ENCODE measurements at places on chromosomes 13 and 19.

DNA sequence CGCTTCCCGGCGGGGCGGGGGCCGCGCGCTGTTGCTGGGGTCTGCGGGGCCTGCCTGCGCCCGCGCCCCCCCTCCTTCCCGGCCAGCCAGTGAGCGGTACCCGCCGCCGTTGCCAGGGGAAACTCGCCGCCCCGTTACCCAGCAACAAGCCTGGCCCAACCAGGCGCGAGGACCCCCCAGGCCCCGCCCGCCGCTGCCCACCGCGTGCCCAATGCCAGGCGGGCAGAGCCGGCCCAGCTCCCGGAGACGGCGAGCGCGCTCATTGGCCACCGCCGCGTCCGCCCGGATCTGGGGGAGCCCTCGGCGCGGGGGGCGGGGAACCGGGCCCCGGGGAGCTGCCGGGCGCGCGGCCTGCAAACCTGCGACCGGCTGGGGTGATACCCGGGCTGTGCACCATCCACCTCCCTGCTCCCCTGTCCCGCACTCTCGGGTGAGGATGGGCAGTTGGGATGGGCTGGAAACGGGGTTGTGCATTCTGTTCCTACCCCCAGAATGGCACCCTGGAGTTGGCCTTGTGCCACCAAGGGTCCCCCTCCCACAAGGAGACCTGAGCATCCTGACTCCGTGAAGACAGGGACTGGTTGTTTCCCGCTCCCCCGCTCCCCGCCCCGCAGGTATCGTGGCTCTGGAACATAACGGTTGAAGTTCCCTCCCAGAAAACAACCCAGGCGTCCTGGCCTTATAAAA lies 8.8 kb upstream of the BBC3 start:
- peak; percentile 38 for DNase-seq

- DNase-seq, result peak; percentile 67
Measured at GRCh38 chr19:17205237-17206140, 9.7 kb upstream of the USE1 start.

GRCh38 chr13:90839061-90839460 lies 508.4 kb upstream of the MIR17HG start:
- DNase-seq, result no peak

GRCh38 chr13:113889467-113889866 lies 25.6 kb upstream of the GAS6 start:
- DNase-seq, result no peak

DNA sequence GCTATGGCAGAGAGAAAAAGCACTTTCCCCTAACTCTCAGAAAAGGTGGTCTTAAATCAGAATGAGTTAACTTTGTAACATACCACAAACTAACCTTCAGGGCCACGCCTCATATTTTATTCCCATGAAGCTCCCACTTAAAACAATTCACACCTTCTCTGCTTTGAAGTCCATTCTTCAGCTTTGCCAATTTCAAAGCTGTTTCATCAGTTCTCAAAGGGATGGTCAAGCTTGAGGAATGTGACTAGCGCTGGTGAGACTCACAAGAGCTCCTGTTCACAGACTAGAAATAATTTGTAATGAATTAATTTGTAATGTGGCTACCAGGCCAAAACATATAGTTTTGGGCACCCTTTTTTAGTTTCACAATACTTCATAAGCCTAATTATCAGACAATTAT lies 68.2 kb downstream of the STK24 start:
- DNase-seq, result no peak

DNA sequence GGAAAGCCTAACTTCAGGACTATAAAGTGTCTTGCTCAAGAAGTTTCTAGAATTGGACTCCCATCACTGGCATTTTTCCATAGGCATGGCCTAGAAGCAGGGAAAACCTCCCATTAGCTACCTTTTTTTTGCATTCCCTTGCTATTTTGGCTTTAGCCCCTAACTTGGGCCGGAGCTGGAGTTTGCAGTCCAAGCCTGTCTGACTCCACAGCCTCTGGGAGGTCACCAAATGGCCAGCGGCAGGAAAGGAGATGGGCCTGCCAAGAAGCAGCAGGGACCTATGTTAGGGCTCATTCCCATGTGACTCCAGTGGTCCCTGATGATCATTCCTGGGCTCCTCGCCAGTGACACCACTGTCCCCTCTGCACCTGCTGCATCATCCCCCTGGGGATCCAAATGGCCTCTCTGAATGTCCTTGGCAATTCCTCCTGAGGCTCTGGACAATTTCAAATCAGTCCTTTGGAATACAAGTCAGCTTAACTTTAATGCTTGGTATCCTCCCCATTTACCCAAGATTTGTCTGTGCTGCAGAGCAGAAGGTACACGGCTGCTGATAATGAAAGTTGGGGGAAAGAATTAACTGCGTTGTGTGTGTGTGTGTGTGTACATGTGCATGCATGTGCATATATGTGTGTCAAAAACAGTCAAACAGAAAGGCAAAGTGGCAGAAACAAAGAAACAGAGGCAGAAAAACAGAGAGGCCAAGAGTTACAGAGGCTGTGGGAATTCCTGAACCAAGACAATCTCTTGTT lies 69.8 kb upstream of the SERP2 start:
- no peak for DNase-seq

- DNase-seq, result no peak
Measured at GRCh38 chr13:46672338-46673090, 119.5 kb downstream of the LRCH1 start.

DNA sequence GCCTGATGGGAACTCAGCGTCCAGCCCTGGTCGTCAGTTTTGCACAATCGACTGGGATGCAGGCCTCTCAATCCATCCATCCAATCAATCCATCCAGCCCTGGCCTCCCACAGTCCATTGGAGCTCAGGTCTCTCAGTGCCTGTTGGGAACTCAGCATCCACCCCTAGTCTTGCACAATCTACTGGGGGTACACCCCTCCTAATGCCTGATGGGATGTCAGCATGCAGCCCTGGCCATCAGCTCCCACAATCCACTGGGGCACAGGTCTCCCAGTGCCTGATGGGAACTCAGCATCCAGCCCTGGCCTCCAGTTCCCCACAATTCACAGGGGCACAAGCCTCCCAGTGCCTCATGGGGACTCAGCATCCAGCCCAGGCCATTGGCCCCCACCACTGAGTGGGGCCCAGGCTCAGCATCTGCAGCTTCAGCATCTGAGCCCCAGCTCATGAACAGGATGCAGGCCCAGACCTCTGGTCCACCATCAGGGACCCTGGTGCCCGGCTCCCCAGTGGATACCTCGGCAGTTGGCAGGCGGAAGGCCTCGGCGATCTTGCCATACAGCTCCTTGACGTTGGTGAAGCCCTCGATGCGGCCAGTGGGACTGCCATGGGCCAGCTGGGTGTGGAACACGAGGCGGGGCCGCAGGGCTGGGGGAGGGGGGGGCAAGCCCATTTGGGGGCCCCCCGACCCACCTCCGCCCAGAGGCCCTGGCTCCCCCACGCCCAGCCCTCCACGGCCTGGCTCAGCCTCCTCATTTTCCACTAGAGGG lies 7.2 kb upstream of the PTGER1 start:
- no peak for DNase-seq

- DNase-seq, result peak; percentile 94
Measured at GRCh38 chr19:3434630-3435553, 45.4 kb downstream of the SMIM24 start.

DNA sequence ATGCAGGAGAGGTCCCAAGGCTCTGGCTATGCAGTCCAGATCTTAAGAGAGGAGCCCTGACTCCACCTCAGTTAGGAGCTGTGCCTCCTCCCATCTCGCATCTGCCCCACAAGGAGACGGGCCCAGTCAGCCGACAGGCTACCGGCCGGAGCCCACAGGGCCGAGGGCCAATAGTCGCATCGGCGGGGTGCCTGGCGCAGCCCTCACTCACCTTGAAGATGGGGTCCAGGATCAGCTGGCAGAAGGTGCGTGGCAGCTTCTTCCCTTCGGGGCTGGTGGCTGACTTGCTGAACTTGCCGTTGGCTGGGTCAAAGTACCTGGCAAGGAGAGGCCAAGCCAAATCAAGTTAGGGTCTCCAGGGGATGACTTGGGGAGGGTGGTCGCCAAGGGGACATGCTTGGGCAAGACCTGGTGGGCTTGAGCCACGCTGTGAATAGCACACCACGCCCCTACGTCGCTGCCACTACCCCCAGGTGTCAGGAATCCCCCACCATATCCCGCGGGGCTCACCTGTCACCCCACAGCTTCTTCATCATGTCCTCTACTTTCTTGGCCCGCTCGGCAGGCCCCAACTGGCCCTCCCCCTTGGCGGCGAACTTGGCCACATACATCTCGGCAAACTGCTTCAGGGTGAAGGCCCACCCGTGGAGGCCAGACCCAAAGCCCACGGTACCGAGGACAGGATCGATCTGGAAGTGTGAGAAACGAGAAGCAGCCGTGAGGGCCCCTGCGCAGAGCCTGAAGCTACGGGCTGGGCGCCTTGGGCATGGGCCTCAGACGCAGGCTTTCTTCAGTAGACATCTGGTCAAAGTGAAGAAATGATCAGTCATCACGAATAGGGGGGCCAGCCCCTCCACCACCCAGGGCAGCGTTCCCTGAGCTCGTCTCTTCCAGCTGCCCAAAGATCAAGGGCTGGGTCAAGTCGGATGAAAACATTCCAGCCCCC lies 3.3 kb downstream of the EEF2 start:
- no peak for DNase-seq

DNA sequence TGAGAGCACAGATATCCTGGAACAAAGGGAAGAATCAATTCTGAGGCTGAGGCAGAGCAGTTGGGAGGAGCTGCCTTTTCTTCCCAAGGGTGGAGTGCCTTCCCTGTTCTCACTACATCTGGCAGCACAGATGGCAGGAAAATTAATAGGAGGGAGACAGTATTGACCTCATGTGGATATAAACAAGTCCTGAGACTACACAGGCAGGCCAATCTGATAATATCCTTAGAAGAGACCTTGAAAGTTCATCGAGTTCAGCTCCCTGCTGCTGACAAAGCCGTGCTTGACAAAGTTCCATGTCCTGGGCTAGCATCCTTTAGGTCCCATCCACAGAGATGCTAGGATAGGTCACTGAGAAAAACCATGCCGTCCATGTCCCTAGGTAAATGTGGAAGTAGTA lies 1451.5 kb downstream of the EFNB2 start:
- DNase-seq, result no peak

- no peak for DNase-seq
Measured at GRCh38 chr13:113342820-113343691, 20.9 kb downstream of the GRTP1 start.

- no peak for DNase-seq
Measured at GRCh38 chr13:104065328-104065727, 999.1 kb upstream of the SLC10A2 start.

DNA sequence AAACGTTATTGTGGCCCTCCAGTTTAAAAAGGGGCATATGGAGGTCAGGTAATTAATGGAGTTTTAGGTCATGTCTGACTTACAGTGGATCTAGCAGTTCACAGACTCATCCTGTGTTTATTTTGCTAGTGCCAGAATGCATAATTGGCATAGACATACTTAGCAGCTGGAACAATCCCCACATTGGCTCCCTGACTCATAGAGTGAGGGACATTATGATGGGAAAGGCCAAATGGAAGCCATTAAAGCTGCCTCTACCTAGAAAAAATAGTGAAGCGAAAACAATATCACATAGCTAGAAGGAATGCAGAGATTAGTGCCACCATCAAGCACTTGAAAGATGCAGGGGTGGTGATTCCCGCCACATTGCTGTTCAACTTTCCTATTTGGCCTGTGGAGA lies 610.7 kb downstream of the SLITRK5 start:
- no peak for DNase-seq

DNA sequence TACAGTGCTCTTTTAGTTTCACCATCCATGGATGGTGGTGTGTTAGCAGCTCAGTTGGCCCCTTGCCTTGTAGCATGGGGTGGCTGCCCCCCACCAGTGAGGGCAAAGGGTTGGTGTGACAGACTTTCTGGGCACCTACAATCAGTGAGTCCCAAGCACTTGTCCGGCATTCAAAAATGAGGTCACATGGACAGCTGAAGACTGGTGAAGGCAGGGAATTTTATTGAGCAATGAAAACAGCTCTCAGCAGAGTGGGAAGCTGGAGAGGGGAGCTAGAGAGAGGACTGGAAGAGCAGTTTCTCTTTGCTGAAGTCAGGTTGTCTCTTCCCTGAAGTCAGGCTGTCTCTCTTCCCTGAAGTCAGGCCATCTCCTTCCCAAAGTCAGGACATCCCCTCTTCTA lies 1053.2 kb downstream of the SLITRK1 start:
- DNase-seq, result no peak

DNA sequence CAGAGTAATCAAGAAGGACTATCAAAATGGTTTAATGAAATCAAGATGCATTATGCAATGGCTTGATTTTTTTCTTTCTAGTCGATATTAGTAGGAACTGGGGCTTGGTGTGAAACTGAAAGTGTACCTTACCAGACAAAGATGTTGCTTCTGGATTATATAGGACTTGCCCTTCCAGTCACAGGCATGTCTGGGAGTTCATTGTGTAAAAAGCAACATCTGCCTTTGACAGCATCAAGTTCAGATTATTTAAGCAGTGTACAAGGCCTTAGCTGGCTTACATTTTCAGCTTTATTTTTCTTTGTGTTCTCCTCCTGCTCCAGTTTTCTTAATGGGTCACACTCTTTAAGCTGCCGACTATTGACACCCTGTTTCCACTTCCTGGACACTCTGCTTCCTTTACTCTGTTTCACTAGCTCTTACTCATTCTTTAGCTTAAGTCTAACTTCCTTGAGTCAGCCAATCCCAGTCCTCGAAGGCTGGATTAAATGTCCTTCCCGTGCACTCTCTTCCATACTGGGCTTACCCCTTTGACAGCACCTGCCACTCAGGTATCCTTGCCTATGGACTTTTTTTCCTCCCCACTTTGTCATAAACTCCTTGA lies 29.4 kb upstream of the OLFM4 start:
- DNase-seq, result no peak

DNA sequence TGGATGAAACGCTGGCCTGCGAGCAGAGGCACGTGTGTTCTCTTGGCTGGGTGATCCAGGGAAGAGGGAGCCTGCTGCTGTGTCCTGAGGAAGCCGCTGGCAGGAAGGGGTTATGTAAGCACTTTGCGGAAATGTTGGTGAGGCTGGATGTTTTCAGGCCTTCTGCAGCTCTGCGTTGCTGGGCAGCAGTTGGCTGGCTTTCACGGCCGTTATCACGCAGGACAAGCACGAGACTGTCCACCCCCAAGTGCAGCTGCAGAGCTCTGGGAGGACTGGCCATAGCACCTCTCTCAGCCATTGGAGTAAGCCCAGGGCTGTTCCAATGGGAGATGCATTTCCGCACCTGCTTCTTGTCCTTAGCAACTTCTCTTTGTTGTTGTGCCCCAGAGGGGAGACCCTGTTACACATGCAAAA lies 146.9 kb upstream of the SOX21 start:
- no peak for DNase-seq

GRCh38 chr13:75566658-75567057 lies 17.1 kb downstream of the UCHL3 start:
- DNase-seq, result peak; percentile 15

DNA sequence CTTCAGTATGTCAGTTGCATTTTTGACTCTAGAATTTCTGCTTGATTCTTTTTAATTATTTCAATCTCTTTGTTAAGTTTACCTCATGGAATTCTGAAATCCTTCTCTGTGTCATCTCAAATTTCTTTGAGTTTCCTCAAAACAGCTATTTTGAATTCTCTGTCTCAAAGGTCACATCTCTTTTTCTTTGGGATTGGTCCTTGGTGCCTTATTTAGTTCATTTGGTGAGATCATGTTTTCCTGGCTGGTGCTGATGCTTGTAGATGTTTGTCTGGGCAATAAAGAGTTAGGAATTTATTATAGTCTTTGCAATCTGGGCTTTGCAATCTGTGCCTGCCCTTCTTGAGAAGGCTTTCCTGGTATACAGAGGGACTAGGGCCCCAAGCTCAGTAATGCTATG lies 18.5 kb upstream of the KBTBD7 start:
- no peak for DNase-seq

GRCh38 chr13:40975441-40975840 lies 43.7 kb downstream of the ELF1 start:
- DNase-seq, result no peak

GRCh38 chr19:45975306-45976070 lies 1.8 kb upstream of the NOVA2 start:
- no peak for DNase-seq
